ENCODE measurements at places on chromosomes 3 and 15.

DNA sequence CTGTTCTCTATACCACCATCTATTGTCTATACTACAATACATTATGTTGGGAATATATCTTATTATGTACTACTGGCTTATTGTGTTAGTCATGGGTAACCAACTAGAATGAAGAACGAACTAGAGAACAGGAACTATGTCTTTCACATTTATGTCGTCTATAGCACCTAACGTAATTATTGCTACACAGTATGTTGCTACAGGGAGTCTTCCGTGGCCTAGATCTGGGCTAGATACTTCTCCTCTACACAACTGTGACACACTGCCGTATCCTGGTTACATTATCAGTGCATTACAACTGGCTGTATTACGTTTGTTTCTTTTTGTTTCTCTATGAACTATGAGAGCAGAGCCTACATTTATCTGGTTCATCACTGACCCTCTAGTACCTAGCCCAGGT lies 34.0 kb downstream of the SCG5 start:
- no peak for DNase-seq

- DNase-seq: no peak
Observed at GRCh38 chr3:159458010-159458409, 530.6 kb upstream of the IL12A start.

DNA sequence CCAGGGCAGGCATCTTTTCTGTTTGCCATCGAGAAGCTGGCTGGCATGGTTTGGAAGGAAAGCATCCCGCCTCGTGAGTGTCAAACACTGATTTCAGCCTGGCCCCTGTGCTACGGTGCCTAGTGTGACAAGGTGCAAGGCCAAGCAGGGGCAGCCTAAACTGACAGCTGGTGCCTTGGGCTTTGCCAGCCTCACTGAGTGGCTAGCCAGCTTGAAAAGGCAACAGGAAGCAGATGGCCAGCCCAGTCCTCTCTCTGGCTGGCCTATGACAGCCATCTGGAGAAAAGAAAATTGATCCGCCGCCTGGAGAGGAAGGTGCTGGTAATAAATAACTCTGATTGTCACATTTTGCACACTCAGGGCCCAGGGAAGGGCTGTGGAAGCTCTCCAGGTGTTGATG lies 52.2 kb downstream of the C3orf85 start:
- DNase-seq: no peak

- DNase-seq: peak; percentile 86
Observed at GRCh38 chr15:70488002-70488605, 275.3 kb downstream of the UACA start.

DNA sequence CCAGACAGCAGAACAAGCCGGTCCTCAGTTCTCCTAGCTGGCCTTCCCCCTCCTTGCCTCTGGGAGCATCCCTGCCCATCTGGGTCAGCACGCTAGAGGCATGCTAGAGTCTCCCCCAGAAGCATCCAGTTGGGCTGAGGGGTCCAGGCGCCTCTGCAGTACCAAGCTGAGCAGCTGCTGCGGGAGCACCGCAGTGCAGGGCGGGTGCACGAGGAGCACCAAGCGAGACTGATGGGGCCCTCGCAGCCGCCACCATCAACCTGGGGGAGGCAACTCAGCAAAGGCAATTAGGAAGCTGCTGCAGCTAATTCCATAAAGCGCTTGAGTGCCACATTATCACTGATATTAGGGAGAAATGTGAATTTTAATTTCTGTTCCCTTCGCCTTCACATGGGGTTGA lies 12.4 kb downstream of the CACNA2D3 start:
- DNase-seq: no peak

DNA sequence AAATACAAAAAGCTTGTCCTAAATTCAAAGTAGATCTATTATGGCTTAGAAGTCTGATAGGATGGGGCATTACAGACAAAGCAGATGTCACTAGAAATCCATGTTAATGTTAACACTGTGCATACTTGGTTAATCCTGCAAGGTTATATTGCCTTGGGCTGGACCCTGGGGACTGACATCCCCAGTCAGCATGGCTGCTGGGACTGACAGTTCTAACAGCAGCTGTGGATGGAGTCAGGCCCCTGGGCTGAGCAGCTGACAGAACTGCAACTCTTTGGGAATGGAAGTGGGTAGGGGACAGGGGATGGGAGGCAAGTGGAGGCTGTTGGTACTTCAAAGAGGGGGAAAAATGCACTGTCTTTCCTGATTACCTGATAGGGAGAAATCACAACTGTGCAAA lies 7.5 kb downstream of the P2RY1 start:
- DNase-seq: no peak

DNA sequence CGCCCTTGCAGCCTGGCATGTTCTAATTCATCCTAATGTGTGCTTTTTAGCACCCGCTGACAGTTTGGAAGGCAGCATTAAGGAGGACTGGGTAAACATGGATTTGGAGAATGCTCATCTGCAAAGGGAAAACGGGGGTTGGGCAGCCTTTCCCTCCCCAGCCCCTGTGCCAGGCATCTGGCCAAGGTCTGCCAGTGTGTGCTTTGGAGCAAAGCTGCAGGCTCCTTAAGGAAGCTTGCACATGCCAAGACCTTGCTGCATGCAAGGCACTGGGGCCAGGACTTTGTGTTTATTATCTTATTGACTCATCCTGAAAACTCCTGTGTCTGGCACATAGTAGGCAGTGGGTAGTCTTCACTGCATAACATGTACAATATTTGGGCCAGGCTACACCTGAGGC lies 20.1 kb downstream of the FAM3D start:
- DNase-seq: no peak

- DNase-seq: no peak
Observed at GRCh38 chr3:130934442-130935089, 40.7 kb downstream of the ATP2C1 start.

GRCh38 chr3:64174328-64174727 lies 50.9 kb downstream of the PRICKLE2 start:
- DNase-seq: no peak

DNA sequence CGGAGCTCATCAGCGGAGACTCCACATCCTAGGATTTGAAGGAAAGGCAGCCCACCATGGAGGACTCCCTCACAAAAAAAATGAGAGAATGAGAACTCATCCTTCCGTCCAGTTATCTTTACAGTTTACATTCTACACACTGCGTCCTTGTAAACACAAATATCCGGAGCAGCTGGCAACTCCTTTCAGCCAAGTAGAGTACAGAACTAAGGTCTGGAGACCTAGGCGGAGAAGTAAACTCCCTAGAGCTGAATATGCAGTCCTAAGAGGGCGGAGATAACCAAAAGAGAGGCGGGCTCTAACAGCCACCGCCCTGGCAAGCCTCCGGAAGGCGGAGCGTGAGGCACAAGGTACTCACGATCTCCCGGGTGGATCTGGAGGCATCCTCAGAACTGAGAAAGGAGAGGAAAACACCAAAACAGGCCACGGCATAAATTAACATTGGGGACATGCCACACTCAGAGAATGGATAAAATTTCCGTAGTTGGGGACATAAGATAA lies 924 bp upstream of the SIN3A start:
- DNase-seq: peak; percentile 80

GRCh38 chr3:36852071-36852470 lies 87.7 kb upstream of the DCLK3 start:
- no peak for DNase-seq

DNA sequence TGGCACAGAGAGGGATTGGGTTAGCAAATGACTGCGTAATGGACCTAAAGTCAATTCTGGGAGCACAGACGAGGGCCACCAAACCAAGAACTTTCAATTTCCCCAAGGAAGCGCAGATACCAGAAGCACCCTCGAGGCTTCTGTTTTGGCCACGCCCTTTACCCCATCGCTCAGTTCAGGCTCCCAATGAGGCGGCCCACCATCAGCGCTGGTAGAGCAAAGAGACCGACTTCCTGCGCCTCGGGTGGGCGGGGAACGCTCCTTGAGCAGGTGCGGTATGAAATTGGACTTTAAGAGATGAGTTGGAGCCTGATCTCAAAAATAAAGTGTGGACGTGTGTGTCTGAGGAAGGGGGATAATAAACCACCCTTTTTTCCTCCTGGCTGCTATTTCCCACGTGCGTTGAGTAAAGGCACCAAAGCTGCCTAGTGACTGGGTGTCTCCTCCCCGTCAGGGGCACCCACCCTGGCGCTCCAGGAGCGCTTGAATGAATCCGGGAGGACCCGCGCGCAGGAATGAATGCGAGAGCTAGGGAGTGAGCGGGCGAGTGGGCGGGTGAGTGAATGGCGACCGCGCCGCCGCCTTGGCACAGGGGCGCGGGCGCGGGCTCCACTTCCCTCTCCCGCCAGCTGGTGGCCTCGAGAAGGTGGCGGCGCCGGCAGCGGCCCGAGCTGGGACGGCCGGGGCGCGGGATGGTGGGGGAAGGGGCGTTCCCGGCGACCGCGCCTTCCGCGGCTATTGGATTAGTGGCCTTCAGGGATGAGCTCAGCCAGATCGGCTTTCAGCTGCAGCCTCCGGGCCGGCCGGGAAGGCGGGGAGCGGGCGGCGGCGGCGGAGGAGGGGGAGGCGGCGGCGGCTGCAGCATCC lies at the start of gene SPSB4:
TSS of gene SPSB4 (plus strand) at position 772 of the 867 bp plus-strand sequence. CDS start 14,758 bp downstream, outside the sequence.
- DNase-seq: peak; percentile 46

DNA sequence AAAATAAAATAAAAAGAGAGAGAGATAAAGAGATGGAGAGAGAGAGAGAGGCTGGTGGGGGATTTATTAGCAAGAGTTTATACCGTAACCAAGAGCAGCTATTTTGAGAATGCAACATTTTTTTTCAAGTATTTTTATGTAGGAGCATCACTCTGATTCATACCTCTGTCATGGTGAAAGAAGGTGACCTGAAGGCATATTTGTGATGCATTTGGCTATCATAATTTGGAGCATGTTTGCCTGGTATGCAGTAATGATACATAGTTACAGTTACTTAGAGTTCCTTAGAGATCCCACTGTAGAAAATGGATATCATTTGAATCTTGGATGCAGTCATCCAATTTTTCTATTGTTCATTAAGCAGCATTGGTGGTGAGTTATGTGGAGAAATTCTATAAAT lies 1472.4 kb downstream of the SI start:
- DNase-seq: no peak

DNA sequence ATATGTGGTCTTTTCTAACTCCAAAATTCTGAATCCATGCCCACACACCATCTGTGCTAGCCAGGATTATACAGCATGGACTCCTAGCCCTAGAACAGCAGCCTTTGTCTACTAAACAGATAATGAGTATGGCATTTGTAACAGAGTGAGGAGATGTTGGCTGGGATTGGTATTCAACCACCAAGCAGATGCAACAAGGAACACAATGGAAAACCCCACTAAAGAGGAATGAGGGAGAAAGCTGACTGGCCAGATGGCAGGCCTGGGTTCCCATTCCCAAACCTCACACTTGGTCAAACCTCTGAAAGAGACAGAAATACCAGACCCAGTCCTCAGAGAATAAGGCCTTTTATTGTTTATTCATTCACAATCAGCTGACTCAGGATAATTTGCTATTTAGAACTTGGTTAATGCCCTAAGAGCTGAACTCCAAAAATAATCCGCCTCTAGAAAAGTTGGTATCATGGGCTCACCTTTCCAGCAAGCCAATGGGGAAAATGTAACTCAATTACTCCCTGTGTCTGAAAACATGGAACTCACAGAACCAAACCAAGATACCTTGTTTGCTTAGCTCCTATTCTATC lies 145.6 kb downstream of the LRRC3B start:
- no peak for DNase-seq

DNA sequence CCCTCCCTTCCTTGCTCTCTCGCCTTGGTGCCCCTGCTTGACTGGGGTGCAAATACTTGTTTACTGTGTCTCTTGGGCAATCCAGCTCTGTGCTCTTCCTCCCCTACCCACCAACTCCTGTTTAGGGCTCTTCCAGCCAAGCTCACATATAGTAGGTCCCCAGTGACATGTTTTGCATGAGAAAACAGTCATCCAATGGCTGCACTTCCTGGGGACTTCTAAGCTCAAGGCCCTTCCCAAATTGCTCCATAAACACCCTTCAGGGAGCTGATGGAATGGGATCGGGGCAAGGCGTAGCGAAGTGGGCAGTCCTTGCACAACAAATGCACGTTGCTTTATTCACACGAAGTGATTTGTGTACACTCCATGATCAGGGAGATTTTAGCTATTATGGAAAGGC lies 9.4 kb upstream of the COPG1 start:
- no peak for DNase-seq

DNA sequence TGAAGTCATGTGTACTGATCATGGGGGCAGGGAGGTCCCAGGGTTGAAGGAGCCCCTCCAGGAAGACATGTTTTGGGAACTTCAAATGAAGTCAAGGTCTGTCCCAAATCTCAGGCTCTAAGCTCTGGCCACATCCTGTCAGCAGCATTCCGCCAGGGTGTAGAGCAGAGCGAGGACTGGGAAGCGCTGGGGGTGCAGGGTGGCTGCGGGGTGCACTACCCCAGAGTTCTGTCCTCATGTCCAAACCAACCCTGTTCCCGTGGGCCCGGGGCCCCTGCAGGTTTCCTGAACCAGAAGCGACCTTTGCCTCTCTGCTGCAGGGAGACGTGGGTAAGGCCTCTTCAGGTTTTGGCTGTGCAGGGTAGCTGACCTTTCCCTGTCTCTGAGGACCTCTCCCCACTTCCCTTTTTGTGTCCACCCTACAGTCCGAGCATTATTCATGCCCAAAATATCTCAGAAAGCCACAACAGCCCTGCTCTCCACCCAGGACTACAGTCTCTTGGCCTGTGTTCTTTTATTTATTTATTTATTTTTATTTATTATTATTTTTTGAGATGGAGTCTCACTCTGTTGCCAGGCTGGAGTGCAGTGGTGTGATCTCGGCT lies 26.6 kb upstream of the FLNB start:
- no peak for DNase-seq

DNA sequence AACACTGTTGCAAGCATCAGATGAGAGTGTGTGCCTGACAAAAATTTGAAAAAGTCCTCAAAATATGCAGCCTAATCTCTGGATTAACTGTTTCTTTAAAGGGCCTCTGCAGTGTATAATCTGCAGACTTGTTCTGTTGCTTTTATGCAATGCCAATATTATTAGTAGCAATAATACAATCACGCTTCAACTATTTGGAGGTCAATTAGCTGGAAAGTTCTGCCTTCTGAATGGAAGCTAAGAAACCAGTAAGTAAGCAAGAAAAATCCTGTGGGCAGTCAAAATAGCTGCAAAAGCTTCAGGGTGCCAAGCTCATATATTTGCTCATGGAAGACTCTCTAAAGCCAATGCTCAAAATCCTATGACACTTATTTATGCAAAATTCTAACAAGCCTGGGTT lies 153.2 kb upstream of the NR2F2 start:
- no peak for DNase-seq

DNA sequence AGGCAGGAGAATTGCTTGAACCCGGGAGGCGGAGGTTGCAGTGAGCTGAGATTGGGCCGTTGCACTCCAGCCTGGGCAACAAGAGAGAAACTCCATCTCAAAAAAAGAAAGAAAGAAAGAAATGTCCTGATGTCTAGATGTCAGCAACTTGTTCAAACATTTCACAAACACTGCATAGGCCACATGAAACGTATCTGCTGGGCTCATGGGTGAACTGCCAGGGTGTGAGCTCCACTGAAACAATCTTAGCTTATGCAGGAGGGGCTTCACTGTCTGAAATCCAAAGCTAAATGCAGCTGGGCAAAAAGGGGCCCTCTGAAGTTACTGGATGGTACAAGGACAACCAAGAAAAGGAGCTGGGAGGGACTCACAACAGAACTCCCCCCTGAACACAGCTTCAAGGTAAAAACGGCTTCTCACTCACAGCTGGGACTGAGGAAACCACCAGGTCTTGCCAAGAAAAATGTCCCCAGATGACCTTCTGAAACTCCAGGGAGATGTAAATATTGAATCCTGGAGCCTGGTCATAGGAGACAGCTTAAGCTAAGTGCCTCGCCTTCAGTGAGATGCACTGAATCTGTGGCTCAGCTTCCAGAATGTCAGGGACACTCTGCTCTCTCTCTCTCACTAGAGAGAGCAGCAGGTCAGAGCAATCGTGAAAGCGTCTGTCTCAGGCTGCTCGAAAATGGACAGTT lies 31.9 kb downstream of the SEC61A1 start:
- no peak for DNase-seq
